Activated gamma-delta T cell (primary cell): ENCODE measurements at places on chromosomes 3 and 15.

- no peak for DNase-seq
Measured at GRCh38 chr15:69128667-69129311, 31.6 kb upstream of the GLCE start.

GRCh38 chr15:71542836-71543235, 267.5 kb upstream of the NR2E3 start:
- DNase-seq, result no peak

GRCh38 chr15:80758130-80758745, 20.9 kb upstream of the CEMIP start:
- no peak for DNase-seq

- DNase-seq, result no peak
Measured at GRCh38 chr15:57611123-57611522, 19.4 kb downstream of the MYZAP start.

GRCh38 chr3:112007633-112008032, 8.9 kb downstream of the TAGLN3 start:
- DNase-seq, result no peak

DNA sequence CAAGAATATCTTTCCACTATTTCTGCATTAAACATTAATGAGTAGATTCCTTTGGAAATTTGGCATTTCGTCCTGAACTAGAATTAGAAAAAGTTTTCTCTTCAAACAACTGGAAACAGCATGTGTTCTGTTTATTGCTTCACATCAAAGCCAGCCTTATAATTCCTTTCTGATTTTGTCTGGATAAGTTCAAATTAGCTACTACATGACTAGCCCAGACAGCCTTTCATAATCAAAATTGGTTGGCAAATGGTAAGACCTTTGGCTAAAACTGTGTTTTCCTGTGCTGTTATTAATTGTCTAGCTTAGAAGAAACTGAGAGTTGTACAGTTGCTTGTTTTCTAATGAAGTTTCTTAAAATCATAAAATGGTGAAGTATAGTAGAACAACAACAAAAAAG, 52.7 kb upstream of the P3H2 start:
- DNase-seq, result no peak

DNA sequence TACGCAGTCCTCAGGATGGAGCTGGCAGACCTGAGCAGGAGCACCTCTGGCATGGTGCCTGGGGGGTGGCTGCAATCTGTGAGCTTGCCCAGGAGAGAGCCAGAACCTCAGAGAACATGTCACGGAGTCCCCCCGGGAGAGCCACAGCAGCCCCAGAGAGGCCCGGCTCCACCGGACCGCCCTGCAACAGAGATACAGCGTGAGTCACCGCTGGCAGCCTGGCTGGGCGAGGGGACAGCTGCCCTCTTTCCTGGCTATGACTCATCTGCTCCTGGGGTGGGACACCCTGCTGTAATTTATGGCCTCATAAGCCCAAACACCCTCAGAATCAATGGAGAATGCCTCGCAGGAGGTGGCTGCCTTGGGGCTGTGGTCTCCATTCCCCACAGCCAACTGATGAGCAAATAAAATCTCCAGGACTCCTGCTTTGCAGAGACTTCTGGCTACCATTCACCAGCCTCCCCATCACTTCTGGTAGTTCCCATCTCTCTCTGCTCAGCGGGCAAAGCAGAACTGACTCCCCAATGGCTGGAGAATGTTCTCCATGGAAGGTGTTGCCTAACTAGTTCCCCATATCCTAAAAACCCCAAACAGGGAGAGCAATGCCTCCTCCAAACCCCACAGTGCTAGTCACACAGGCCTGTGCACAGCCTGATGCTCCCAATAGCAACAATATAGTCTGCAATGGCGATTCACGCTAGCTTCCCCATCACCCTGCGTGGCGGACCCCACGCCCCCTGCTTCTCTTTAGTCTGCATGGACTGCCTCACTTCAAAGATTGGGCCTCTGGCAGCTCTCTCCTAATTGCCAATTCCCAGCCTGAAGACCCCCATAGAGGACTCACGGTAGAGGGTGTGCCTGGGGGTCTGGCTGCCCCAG, 21.6 kb downstream of the ACSBG1 start:
- DNase-seq, result no peak

DNA sequence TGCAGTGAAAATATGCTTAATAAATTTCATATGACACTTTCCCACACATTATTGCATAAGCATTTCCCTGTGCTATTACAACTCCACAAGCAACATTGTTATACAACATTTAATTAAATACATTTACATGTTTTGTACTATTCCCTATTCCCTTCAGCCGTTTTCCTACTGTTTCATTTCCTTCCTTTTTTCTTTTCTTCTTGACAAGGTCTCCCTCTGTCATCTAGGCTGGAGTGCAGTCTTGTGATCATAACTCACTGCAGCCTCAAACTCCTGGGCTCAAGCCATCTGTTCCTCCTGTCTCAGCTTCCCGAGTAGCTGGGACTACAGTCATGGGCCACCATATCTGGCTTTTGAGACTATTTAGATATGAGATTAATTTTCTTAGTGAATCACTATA, 254.7 kb downstream of the NFKBIZ start:
- no peak for DNase-seq
